Coronary artery (tissue), 2 donors: ENCODE measurements at places on chromosomes 13 and 19.

GRCh38 chr19:18507021-18507726 is 14.7 kb downstream of the ELL start:
- DNase-seq, result no peak

DNA sequence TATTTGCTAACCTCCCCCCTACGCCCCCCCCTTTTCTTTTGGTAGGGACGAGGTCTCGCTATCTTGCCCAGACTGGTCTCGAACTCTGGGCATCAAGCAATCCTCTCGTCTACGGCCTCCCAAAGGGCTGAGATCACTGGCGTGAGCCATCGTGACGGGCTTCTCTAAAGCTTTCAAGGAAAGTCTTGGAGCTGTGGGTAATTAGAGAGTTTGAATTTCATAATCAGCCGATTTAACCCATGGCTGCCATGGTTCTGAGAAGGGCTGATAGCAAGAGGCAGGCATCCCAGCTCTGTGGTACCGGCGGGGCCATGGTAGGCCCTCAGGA is 679 bp upstream of the ABHD8 start:
- no peak for DNase-seq

GRCh38 chr13:34310539-34310938 is 492.6 kb downstream of the RFC3 start:
- no peak for DNase-seq

DNA sequence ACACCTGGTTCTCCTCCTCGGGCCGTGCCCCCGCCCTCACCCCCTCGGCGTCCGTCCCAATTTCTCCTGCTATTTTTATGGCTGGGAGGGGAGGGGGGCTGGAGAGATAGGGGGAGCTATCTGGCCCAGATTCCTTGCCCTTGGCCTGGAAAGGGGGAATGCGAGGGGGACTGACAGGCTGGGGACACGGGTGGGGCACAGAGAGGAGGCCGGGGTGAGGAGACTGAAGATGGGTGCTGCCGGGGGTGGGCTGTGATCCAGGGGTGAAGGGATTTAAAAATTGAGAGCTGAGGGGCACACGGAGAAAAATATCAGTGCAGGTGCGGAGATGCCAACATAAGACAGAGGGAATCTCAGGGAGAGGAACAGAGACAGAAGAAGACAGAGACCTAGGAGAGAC is 2.3 kb downstream of the PRKCG start:
- DNase-seq, result peak; percentile 71

DNA sequence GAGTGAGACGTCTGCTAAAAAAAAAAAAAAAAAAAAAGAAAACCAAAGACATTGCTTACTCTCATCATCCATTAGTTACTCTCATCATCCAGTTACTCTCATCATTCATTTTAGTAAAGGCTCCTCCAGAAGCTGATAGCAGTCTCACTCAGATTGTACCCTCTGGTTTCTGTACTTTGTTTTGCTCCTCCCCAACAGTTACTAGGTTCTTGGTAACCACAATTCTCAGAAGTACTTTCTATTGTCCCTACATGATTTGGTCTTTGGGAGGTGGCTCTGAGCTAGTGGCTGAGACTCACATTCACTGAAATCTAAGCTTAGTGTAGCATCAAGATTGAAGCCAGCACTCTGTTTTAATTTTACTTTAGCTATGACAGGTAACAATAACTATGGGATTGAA is 14.3 kb downstream of the ERICH4 start:
- DNase-seq, result no peak

- no peak for DNase-seq
Observed at GRCh38 chr19:4197228-4197624, 14.7 kb downstream of the ANKRD24 start.

DNA sequence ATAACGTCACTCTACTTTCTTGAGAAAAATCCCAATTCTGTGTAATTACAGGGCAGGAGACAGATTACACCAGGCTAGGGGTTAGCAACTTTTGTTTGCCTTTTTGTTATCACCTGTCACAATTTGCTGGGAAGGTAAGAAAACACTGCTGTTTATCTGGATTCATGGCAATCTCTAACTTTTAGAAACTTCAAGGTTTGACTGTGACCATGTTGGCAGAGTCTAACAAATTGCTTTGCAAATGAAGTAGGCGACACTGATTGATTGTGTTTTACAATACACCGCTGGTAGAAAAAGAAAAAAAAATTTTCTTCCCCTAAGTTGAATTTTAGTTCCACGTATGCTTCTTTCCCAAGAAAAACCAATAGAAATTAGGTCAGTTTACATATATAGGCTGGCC is 10.4 kb upstream of the PDX1 start:
- no peak for DNase-seq

GRCh38 chr13:44738463-44738862 is 162.3 kb upstream of the TSC22D1 start:
- no peak for DNase-seq

GRCh38 chr19:39410017-39410830 is 2.2 kb upstream of the PLEKHG2 start:
- DNase-seq, result peak; percentile 94

- DNase-seq, result no peak
Observed at GRCh38 chr13:37319031-37319443, 213.6 kb upstream of the CSNK1A1L start.

GRCh38 chr13:40514802-40515201 is 151.6 kb downstream of the FOXO1 start:
- no peak for DNase-seq

DNA sequence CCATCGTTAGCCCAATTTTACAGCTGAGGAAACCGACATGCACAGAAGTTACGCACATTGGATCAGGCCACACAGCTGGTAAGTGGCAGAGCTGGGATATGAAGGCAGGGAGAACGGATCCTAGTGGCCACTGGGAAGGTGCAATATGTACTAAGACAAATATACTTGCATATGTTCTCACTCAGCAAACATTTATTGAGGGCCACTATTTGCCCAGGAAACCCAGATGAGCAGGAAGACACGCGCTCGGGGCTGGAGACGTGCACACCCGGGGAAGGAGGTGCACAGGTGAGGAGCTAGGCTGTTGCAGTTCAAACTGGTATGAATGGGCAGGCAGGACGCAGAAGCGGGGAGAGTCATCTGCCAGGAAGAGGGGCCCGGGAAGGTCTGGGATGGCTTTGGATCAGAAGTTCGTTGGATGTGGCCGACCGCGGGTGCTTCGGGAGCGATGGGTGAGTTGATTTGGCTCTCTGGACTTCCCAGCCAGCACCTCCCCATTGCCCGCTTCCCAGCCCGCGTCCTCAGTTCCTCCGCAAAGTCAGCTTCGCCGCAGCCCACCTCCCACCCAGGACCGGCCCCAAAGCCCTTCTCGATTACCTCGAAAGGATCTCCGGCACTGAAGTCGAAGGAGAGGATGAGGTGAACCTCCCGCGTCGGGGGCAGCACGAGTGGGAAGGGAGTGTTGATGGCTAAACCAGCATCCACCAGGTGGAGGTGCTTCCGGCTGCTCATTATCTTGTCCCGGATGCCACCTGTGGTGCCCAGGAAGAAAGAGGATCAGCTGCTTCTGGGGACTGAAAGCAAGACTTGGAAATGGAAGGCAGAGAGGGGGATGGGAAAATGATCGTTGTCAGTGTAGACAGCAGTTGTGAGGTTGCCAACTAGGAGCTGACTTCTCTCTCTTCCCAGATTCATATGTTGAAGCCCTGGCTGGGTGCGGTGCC is 17.8 kb upstream of the CABP5 start:
- no peak for DNase-seq

GRCh38 chr13:44814836-44815235 is 174.4 kb downstream of the NUFIP1 start:
- DNase-seq, result no peak

- DNase-seq, result no peak
Observed at GRCh38 chr19:9251236-9251635, 506 bp downstream of the OR7E24 start.
